ENCODE measurements at places on chromosomes 16 and 17.

DNA sequence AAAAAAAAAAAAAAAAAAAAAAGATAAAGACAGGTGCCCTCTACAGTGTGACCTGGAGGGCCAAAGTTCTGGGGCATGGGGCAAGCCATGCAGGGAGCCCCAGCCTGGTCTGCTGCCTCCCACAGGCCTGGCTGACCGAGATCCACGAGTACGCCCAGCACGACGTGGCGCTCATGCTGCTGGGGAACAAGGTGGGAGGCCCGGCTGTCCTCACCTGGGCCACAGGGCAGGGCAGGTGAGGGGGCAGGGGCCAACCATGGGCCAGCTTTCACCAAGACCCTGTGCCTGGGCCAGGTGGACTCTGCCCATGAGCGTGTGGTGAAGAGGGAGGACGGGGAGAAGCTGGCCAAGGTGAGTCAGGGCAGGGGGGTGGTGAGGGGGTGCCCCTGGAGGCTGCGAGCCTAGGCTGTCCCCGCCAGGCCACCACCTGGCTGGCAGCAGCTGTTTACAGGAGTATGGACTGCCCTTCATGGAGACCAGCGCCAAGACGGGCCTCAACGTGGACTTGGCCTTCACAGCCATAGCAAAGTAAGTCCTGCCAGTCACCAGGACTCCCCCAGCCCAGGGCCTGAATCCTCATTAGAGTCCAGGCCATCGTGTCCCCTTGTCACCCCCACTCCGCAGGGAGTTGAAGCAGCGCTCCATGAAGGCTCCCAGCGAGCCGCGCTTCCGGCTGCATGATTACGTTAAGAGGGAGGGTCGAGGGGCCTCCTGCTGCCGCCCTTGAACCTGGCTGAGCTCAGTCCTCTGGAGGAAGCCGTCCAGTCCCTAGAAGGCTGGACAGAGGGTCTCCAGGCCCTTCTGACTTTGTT, 2.7 kb upstream of the TRAF7 start:
- peak; percentile 65 for DNase-seq

DNA sequence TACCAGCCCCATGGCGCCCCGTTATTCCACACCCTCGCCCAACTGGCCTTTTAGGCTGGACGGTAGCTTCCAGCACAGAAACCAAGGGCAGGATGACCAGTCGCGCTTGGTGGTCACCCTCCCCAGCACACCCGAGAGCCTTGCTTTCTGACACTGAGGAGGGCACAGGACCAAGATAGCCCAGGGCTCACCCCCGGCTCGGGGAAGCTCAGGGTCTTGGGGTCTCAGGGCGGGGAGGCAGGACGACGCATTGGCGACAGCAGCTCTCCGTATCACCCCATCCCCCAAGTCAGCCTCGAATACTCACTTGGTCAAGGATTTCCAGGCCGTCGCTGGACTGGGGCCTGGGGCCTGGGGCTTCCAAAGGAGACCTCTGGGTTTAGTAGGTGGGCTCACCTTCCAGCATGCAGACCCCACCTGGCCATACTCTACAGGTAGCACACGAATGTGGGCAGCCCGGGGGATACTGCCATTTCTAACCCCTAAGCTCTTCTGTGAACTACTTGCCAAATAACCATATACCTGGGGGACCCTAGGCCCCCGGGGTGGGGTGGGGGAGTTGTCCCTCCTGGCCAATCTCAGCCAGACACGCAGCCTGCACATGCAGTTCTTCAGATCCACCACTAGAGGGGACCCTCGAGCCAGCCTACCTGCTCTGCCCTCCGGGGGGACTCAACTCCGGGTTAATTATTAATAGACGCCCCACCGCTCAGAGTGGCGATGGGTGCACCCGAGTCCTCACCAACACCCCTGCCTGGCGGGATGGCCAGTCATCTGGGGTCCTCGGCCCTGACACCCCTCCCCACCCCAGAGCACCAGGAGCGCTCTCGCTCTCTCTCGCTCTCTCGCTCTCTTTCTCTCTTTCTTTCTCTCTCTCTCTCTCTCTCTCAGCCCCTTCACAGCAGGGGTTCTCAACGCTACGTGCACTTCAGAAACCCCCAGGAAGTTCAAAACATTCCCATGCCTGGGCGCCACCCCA, 30.0 kb downstream of the TBC1D16 start:
- DNase-seq: peak; percentile 61

GRCh38 chr17:77279448-77280303, 138.9 kb downstream of the SEC14L1 start:
- no peak for DNase-seq

- no peak for DNase-seq
Measured at GRCh38 chr17:66420961-66421371, 118.6 kb downstream of the PRKCA start.

DNA sequence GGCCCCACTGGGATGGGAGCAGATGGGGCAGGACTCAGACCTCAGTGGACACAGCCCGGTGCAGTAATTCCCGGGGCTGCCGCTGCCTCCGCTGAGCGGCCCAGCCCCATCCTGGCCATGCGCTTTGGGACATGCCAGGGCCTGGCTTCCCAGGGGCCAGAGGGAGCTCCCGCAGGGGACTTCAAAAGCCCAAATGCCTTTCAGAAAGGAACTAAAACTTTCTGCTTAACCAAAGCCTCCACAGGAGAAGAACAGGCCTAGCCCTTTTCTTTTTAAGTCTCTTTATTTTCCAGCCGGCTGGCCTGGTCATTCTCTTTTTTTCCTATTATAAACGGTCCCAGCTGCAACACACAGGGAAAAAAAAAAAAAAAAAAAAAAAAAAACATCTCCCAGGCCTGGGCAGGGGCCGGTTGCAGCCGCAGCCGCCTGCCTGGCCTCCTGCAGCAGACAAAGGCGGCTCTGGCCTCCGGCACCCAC, 10.7 kb upstream of the ZNF423 start:
- DNase-seq: no peak

GRCh38 chr16:21222495-21223337, 10.8 kb upstream of the ANKS4B start:
- no peak for DNase-seq

DNA sequence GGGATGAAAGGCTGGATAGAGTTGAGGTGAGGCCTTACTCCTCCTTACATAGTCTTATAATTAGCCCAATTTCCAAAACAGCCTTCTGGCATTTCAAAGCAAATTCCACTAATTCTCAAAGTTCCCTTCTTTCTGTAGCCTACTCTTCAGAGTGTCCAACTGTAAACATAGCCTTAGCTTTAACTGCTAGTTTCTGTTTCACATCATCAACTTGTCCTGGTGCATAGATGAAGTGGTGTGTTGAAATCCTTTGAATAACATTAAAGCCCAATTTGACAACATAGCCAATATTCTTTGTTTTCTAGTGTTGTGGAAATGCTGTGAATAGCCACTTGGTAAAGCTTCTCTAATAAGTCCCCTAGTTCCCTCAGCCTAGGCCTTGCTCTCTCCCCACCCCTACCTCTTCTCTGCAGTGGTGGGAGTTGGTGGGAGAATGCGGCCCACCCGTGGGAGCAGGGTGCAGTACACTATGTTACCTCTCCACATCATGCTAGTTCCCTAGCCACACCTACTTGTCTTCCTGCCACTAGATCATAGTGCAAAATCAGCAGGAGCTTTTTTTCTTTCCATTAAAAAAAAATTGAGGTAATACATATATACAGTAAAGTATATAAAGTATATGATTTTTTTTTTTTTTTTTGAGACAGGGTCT, 127.0 kb upstream of the HAS3 start:
- DNase-seq: no peak

GRCh38 chr16:47774661-47775060, 313.5 kb downstream of the PHKB start:
- DNase-seq: no peak

DNA sequence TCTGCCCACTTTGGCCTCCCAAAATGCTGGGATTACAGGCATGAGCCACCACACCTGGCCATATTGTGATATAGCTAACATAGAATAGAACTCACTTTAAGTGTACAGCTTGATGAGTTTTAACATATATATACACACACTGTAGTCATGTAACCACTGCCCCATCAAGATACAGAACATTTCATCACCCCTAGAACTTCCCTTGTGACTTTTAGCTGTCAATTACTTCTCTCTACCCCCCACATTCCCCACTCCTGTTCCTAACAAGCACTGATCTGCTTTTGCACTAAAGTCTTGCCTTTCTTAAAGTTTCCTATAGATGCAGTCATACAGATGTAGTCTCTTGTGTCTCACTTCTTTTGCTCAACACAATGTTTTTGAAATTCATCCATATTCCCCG, 93.1 kb downstream of the PITPNC1 start:
- DNase-seq: no peak

- no peak for DNase-seq
Measured at GRCh38 chr17:11803231-11803969, 193.9 kb downstream of the ZNF18 start.

DNA sequence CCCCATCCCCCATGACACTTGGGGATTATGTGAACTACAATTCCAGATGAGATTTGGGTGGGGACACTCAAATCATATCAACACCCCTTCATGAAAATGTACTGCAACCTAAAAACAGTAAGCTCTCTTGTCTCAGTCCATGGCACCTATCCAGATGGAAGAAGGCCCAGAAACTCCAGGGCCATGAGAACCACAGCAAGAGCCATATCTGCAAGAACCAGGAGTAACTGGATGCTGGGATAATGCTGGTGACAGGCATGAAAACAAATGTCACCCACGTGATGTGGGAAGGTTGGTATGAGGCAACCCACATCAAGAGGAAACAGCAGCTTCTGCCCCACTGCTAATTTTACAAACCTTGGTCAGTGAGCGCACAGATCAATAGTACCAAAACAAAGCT, 400.1 kb upstream of the ERCC4 start:
- no peak for DNase-seq

- no peak for DNase-seq
Measured at GRCh38 chr17:28047806-28048205, 5.3 kb downstream of the NLK start.

GRCh38 chr16:52948946-52949345, 103.8 kb downstream of the CHD9NB start:
- no peak for DNase-seq

- no peak for DNase-seq
Measured at GRCh38 chr16:77298418-77299360, 99.5 kb downstream of the SYCE1L start.

- DNase-seq: peak; percentile 77
Measured at GRCh38 chr16:84593825-84594724, 23.8 kb downstream of the COTL1 start.
